CD4-positive, alpha-beta T cell treated with Interleukin-10 for 1 hour (primary cell): ENCODE measurements at places on chromosomes 13 and 19.

DNA sequence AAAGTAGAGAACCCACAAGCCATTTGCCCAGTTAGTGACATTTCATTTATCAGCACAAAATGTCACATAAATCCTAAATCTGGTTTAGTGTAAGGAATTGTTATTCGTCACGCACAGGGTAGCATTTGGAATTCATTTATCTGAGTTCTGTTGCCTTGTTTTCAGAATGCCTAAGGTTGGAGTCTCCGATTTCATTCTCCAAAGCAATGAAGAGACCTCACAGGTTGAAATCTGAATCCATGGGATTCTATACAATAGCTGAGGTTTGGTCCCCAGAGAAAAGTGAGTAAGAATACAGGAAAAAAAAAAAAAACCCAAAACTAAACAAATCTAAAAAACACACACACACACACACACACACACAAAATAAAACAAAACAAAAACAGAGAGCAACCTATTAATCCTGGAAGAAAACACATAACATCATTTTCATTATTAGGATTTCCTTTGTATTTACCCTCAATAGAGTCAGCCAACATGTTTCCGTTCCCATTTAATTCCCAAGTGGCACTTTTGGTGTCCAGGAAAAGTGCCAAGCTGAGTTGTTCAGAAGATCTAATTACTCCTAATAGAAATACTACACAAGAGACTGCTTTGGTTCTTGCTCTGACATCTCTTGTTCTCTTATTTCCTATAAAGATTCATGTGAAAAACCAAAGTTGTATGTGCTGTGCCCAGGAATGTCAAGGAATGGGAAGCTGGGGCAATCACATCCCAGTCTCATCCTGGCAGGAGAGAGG, 36.2 kb upstream of the LRCH1 start:
- DNase-seq: no peak

DNA sequence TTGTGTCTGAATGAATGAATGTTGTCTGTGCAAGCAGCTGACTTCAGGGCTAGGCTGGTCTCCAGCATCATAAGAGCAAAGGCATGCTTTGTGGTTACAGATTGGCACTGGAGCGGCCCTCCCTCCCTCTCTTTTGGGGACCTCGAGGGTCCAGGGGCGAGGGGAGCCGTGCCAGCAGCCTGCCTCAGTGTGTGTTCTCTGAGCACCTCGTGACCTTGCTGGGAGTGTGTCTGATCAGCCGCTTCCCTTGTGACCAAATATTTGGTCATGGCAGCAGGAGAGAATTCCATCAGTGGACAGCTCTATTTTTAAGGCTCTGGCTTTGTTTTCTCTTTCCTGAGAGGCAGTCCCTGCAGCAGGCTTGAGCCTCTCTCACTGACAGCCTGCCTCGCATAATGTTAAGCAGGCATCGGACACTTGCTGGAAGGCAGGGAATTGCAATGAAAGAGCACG, 329.7 kb downstream of the UQCRFS1 start:
- DNase-seq: no peak

DNA sequence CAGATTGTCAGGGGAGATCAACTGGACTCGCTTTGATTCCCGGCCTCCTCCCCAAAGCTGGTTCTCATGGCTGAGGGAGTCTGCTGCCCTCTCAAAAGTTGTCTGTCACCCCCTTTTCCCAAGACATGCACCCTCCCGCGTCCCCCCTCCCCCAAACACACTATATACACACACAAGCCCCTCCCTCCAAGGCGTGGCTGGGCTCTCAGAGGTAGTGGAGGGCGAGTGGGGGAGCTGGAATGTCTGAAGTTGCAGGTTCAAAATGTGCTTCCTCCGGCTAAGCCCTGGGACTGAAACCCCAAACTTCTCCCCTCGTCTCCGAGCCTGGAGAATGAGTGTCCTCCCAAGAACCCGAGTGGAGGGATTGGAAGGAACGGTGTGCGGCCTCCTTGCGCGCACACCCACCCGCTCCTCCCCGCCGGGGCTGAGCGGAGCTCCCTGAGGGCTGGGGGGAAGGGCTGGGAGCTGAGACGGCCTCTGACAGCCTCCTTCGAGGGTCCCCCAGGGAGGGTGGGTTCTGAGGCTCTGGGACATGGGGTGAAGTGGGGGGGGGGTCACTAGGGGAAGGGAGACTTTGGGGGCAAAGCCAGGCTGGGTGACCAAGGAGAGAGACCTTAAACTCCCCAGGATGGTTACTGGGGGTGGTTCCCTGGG, 9.9 kb upstream of the MEIS3 start:
- no peak for DNase-seq

DNA sequence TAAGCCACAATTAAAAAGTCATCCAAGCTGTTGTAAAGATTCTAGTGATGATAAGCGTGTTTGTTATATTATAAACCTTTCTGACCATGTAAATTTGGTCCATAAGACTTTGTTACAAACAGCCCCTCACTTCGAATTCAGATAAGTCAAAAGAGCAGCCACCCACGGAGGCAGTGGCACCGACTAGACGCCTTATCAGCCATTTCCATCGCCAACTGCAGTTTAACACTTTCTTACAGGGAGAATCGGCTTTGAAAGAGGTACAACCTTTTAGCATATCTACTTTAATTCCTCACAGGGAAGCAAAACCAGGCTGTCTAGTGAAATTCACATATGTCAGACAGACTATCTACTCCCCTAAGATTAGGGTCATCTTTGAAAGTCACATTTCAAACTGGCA, 47.5 kb downstream of the SOX21 start:
- no peak for DNase-seq

- no peak for DNase-seq
These were observed 4.1 kb upstream of the TLE6 start for GRCh38 chr19:2973229-2973628.
